ENCODE measurements at places on chromosomes 2 and 18. TPM values are rescaled to one million over a fixed set of nuclear protein-coding genes. Genes with fewer than 3 reads are reported as not detected.

DNA sequence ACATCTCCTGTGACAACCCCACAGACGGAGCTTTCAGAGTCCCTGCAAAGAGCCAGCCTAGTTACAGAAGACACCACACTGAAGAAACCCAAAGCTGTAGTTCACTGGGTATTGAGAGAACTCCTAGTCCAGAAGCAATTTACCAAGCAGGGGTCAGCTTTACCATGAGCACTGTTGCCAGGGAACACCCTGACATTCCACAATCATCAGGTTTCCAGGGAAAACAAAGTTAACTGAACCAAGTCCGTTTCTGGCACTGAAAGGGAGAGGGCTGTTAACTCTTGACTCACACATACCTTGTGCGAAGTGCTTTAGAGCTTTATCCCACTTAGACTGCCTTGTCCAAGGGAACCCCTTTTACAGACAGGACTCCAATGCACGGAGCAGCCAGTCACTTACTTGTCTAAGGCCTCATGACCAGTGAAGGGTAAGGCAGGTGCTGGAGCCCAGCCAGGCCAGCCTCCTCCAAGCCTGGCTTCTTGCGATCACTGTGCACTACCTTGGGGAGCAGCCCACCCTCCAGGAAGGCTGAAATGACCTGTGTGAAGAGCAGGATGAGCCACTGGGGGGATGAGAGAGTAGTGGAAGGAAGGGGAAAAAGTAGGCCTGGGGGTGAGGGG is 53.9 kb downstream of the REEP1 start:
- H3K4me1 ChIP-seq = no peaks in the 10 kb centered on the region
- DNase-seq = no peak
- no peaks in the 10 kb centered on the region for H3K27me3 ChIP-seq
- no peaks in the 10 kb centered on the region for H3K36me3 ChIP-seq
- no peak overlapping the region for H3K4me3 ChIP-seq

DNA sequence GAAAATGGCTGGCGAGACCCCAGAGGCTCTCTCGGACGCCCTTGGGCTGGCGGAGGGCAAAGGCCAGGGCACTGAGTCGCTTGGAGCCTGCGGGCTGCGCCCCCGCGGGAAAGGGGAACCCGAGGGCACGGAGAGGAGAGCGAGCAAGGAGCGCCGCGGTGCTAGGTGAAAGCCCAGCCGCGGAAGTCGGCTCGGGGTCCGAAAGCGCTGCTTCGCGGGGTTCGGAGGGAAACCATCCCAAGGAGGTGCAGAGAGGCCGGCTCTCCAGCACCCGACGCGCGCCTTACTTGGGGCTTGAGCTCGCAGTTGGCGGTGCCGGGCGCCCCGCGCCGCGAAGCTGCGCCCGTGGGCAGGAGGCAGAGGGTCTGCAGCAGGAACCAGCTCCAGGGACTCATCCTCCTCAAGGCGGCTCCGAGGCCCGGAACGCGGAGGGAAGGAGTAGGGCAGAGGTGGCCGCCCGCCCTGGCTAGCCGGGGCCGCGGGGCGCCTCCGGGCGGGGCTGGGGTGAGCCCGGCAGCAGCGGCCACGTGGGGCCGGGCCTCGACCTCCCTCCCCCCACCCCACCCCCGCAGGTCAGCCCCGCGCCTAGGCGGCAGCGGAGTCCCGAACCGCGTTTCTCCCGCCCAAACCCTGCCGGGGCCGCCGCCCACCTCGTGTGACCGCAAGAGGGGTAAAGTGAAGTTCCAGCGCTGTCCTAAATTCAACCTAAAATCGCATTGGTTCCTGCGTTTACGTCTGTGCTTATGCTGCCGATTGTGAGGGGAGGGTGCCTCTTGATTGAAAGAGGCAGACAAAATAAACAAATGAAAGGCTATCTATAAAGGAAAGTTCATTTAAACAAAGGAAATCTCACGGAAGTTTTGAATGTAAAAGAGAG is at the start of gene TRABD2A:
Gene TRABD2A, minus strand, starts transcription at position 440 of the 877 bp plus-strand sequence. Its CDS starts 45 bp downstream, at position 395.
- H3K27ac ChIP-seq = peak within 1 kb of the TSS; percentile 46
- H3K36me3 ChIP-seq = no peaks in the 10 kb centered on the region
- peak; percentile 90 for DNase-seq
- H3K4me3 ChIP-seq = peak within 1 kb of the TSS; percentile 74

GRCh38 chr18:36672437-36673344 is 156.1 kb downstream of the TPGS2 start:
- H3K27me3 ChIP-seq = no peaks in the 10 kb centered on the region
- peak overlapping the region; percentile 10 for H3K4me3 ChIP-seq
- no peak overlapping the region for H3K27ac ChIP-seq
- H3K36me3 ChIP-seq = no peaks in the 10 kb centered on the region

GRCh38 chr2:86675511-86676015 is 44.5 kb upstream of the RMND5A start:
- no peak overlapping the region for H3K4me3 ChIP-seq
- H3K27me3 ChIP-seq = no peaks in the 10 kb centered on the region
- peaks cover 5% of the 10 kb centered on the region for H3K4me1 ChIP-seq
- no peak overlapping the region for H3K27ac ChIP-seq
- DNase-seq = no peak
- no peaks in the 10 kb centered on the region for H3K36me3 ChIP-seq

DNA sequence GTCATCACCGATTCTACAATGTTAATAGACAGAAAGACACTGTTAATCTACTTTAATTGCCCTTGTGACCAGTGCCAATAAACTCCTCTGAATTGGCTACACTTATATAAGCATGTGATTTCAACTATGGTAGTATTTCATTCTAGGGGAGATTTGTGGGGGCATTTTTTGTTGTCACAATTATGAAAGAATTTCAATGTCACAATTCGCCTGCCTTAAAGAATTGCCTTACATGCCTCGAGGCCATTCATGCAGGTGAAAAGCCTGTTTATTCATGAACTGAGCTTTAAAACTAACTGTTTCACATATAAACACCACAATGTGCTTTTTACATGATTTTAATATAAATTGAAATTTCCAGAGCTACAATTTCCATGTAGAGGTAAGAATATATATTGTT is 162.8 kb downstream of the GCA start:
- H3K4me1 ChIP-seq = no peaks in the 10 kb centered on the region
- no peaks in the 10 kb centered on the region for H3K36me3 ChIP-seq
- H3K27ac ChIP-seq = no peak overlapping the region
- H3K4me3 ChIP-seq = no peak overlapping the region

CTLA4 gene
- total RNA-seq = 3.1 TPM

MLPH gene
- 299 TPM for total RNA-seq

DNA sequence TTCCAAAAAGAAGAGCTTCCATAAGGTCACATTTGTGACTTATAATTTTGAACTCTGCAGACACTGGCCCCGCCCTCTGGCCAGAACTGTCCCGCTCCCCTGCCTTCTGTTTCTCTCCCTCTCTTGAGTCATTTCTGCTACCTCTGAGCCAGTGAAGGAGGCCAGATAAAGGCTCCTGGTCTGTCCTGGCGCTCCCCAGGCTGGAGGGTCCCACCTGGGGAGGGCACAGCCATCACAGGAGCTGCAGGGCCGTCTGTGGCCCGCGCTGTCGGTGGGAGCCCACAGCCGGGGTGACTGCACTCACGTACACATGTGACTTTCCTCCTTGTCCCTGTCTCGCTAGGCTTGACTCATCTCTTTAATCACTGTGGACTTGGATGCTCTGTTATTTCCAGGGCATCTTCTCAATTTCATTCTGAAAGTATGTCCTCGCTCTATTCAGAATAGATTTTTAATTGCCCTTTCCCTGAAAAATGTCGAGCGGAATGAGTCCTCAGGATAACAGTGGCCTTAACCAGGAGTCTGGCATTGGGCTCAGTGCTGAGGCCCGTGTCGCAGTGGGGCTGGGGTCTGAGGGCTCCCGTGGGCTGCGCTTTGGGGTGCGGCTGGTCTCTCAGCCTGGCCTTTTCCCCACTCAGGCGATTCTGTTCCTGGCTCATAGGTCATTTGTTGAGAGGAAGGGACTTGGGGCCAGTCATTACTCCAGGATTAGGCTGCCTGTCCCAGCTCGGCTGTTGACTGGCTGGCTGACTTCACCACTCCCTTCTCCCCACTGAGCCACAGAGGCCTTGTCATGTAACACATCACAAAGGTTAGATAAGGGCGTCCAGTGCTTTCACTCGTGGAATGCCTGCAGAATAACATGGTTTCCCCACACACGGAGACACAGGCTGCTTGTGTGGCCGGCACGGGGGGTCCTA is 34.5 kb downstream of the KLHL29 start:
- H3K27me3 ChIP-seq = no peaks in the 10 kb centered on the region
- DNase-seq = no peak
- no peaks in the 10 kb centered on the region for H3K4me1 ChIP-seq
- H3K27ac ChIP-seq = no peak overlapping the region
- H3K4me3 ChIP-seq = no peak overlapping the region
- H3K36me3 ChIP-seq = no peaks in the 10 kb centered on the region

DNA sequence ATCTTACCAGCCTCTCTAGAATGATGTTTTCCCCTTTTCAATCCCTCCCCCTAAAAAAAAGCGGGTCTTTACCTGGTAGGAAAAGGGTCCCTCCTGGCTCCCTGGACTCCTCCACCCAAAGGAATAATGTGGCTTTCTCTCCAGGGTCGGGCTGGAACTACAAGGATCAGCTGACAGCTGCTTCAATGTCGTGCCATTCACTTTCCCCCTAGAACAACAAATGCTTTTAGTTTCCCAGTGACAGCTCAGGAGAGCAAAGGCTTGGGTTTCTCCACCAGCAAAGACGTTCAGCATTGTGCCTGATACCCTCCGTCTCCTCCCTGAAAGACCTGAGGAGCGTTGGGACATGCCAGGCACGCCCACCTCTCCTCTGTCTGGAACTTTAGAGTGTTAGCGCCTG is 173.8 kb upstream of the SIX3 start:
- no peak for DNase-seq
- H3K27me3 ChIP-seq = no peaks in the 10 kb centered on the region
- no peak overlapping the region for H3K27ac ChIP-seq

DNA sequence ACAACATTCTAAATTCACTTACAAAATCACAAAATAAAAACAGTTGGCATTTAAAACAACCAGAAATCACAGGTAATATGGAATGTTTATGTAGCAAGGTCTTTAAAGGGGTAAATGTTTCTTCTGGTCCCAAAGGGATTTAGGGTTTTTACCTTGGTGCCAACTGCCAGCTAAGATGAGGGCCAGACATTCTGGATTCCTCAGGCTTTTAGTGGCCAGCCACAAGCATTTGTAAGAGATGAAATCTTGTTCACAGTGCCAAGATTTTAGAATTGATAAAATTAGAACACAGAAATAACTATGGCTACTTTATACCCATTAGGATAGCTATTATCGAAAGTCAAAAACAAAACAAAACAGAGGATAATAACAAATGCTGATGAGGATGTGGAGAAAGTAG is 60.4 kb upstream of the CDKL4 start:
- no peaks in the 10 kb centered on the region for H3K4me1 ChIP-seq
- no peak overlapping the region for H3K27ac ChIP-seq
- H3K27me3 ChIP-seq = no peaks in the 10 kb centered on the region
- H3K4me3 ChIP-seq = no peak overlapping the region
- no peak for DNase-seq

GRCh38 chr2:73928963-73929347 is 2.3 kb downstream of the DGUOK start:
- no peak overlapping the region for H3K27ac ChIP-seq
- H3K36me3 ChIP-seq = peaks cover 9% of the 10 kb centered on the region
- H3K27me3 ChIP-seq = no peaks in the 10 kb centered on the region
- peaks cover 43% of the 10 kb centered on the region for H3K4me1 ChIP-seq

GRCh38 chr18:69845593-69846506 is 101.8 kb downstream of the CD226 start:
- H3K27ac ChIP-seq = no peak overlapping the region
- H3K27me3 ChIP-seq = no peaks in the 10 kb centered on the region

GRCh38 chr2:38279201-38279600 is 97.9 kb downstream of the ATL2 start:
- H3K4me1 ChIP-seq = no peaks in the 10 kb centered on the region
- DNase-seq = no peak
- no peaks in the 10 kb centered on the region for H3K27me3 ChIP-seq
- H3K27ac ChIP-seq = no peak overlapping the region
- H3K36me3 ChIP-seq = no peaks in the 10 kb centered on the region

- no peaks in the 10 kb centered on the region for H3K36me3 ChIP-seq
- no peaks in the 10 kb centered on the region for H3K27me3 ChIP-seq
- no peaks in the 10 kb centered on the region for H3K4me1 ChIP-seq
- no peak overlapping the region for H3K4me3 ChIP-seq
These were observed 160.1 kb upstream of the MAPRE2 start for GRCh38 chr18:34880882-34881834.

All from upper lobe of left lung (tissue), 6 donors.